ENCODE measurements at places on chromosomes 5 and 9.

DNA sequence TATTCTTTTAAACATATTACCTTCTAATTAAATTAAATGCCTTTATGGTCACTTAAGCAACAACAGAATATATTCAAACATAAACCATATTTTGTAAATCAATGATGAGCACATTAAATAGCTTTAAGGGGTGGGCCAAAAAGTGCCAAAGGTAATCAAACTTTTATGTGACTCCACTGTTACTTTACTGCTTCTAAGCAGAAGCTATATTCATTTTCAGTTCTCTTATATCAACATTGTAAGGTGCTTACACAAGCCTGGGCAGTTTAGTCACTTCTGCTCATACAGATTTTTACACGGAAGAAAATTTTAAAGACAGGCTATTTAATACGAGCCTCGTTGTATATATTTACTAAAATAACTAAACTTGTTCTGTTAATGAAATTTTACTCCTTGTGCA, 29.9 kb downstream of the RFX3 start:
- no peak for DNase-seq

DNA sequence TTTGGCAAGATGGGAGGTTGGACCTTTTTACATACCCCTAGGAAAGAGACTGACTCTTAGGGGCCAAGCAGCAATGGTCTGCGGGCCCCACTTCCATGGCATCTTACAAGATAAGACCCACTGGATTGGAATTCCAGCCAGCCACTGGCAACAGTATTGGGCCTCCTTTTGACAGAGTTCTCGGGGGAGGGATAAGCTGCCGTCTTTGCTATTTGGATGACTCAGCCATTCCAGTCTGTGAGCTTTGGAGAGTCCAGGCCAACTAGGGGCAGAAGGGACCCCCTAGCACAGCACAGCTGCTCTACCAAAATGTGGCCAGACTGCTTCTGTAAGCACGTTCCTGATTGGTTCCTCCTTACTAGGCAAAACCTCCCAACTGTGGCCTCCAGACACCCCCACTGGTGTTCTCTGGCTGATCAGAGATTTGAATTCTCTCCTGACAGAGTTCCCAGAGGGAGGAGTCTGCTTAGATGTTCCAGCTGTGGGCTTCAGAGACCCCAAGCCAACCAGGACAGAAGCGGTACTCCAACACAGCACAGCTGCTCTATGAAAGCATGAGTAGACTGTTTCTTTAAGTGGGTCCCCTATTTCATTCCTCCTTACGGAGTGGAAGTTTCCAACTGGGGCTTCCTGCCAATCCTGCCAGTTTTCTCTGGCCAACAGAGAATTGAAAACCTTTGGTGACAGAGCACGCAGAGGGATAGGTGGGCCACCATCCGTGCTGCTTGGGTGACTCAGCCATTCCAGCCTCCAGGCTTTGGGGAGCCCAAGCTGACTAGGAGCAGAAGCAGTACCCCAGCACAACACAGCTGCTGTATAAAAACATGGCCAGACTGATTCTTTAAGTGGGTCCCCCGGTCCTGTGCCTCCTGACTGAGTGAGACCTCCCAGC, 672.1 kb upstream of the RIOK2 start:
- no peak for DNase-seq

DNA sequence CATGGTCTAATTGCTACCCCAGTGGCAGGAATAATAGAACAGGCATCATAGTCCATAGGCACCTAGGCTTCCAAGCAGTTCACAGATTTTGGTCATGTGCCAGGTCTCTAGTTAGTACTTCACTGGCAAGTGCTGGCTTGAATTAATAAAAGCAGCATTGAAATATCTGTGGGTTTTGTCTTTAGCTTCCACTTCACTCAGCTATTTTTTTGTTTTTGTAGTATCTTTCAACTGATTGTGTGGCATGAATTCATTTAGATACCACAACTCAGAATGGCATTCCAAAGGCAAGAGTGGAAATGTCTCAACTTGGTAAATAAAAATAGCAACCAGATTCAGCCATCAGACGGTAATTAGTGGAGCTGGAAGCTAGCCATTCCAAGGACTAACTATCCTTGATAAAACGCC, 27.9 kb upstream of the ITGA2 start:
- no peak for DNase-seq

- DNase-seq: no peak
Measured at GRCh38 chr5:141707510-141707909, 25.5 kb upstream of the ARAP3 start.

GRCh38 chr9:18863791-18864190, 169.2 kb downstream of the SAXO1 start:
- no peak for DNase-seq

DNA sequence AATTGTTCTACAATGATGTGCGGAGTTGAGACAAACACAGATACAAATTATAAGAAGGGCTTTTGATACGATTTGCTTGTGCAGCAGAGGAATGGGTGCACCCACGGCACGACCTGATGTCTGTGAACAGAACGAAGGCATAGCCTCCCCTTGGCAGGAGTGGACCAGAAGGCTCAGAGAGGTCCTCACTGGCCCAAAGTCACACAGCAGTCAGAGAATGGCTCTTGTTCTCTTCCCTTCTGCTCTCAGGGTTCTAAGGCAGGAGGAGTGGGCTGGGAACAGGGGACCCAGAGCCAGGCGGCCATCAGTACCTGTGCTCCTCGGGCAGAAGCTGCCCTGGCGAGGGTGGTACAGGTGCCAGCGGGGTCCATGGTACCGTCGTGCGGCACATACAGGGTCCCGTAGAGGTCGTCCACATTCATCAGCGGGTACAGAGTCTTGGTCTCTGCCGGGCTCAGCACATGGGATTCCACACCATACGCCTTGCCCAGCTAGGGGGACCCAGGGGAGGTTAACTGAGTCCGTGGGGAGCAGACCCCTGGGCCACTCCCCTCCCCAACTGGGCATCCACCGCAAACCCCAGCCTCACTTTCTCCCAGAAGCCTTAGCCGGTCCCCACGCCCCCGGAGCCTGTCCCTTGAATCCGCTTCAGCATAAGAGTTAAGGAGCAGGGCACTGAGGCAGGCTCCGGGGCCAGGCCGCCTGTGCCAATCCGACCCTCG, 7.0 kb downstream of the SARDH start:
- DNase-seq: no peak

GRCh38 chr9:20343325-20343724, 279.0 kb downstream of the MLLT3 start:
- no peak for DNase-seq

GRCh38 chr5:168608386-168608785, 29.2 kb upstream of the PANK3 start:
- no peak for DNase-seq

GRCh38 chr9:132690696-132691095, 20.4 kb downstream of the GTF3C4 start:
- no peak for DNase-seq

- no peak for DNase-seq
Measured at GRCh38 chr5:133331941-133332340, 280.1 kb downstream of the HSPA4 start.

- no peak for DNase-seq
Measured at GRCh38 chr5:116288524-116288923, 203.7 kb downstream of the COMMD10 start.
